ENCODE measurements at places on chromosomes 12 and 14.

DNA sequence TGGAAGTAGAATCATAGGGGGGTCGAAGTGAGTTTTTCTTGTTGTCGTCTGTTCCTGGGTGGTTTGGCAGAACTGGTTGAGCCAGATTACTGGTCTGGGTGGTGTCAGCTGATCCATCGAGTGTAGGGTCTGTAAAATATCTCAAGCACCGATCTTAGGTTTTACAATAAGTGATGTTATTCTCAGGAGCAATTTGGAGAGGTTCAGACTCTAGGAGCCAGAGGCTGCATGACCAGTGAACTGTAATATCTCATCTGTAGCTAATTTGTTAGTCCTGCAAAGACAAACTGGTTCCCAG lies 9.7 kb upstream of the SERPINA1 start:
- H3K4me3 ChIP-seq = no peak overlapping the region
- H3K27me3 ChIP-seq = peaks cover 42% of the 10 kb centered on the region
- DNase-seq = no peak
- H3K27ac ChIP-seq = no peak overlapping the region
- H3K36me3 ChIP-seq = no peaks in the 10 kb centered on the region

DNA sequence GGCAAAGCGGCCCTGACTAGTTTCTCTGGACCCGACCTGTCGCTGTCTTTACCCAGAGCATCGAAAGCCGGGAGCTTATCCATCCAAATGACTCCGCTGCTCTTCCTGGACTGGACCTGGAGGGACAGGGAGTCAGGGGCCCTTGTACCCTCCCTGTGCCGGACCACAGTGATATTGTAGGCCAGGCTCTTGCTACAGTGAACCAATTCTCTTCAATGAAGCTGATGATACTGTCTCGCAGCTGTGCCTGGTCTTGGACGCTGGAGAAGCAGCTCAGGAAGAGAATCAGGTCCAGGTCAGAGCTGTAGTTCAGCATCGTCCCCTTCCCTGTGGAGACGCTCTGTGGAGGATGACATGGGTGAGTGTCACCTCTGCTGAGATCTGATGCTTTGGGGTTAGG lies 14.7 kb upstream of the OASL start:
- DNase-seq = no peak
- no peaks in the 10 kb centered on the region for H3K36me3 ChIP-seq
- H3K27me3 ChIP-seq = peaks cover 17% of the 10 kb centered on the region
- no peak overlapping the region for H3K27ac ChIP-seq

DNA sequence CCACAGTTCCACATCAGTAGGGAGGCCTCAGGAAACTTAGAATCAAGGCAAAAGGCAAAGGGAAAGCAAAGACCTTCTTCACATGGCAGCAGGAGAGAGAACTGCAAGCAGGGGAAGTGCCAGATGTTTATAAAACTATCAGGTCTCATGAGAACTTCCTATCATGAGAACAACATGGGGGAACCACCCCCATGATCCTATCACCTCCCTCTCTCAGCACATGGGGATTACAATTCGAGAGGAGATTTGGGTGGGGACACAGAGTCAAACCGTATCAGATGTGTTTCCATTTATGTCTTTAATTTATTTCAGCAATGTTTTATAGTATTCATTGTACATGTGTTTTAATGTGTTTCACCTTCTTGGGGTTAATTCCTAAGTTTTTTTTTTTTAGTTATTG lies 25.8 kb downstream of the METAP2 start:
- H3K4me1 ChIP-seq = no peaks in the 10 kb centered on the region
- H3K27ac ChIP-seq = peak overlapping the region; percentile 15
- H3K27me3 ChIP-seq = no peaks in the 10 kb centered on the region
- no peak overlapping the region for H3K4me3 ChIP-seq
- peaks cover 89% of the 10 kb centered on the region for H3K36me3 ChIP-seq
- DNase-seq = no peak

DNA sequence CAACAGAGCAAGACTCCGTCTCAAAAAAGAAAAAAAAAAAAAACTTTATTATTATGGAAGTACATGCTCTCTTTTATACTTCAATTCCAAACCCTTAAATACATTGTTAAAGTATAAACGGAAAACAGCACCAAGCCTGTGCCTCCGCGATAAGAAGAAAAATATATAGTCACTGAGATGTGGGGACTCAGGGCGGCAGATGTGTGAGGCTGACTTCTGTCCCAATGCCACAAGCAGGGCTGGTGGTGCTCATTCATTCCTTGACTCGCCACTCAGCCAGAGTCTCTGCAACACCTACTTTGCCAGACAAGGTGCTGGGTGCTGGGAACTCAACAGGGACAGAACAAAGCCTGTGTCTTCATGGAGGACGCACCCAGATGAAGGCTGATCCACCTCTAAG lies 13.8 kb downstream of the LGMN start:
- no peak overlapping the region for H3K27ac ChIP-seq
- no peak overlapping the region for H3K4me3 ChIP-seq
- H3K27me3 ChIP-seq = no peaks in the 10 kb centered on the region
- peaks cover 37% of the 10 kb centered on the region for H3K36me3 ChIP-seq

GRCh38 chr12:79121486-79121885 lies 256.9 kb downstream of the SYT1 start:
- no peak overlapping the region for H3K4me3 ChIP-seq
- DNase-seq = no peak
- H3K27ac ChIP-seq = no peak overlapping the region

DNA sequence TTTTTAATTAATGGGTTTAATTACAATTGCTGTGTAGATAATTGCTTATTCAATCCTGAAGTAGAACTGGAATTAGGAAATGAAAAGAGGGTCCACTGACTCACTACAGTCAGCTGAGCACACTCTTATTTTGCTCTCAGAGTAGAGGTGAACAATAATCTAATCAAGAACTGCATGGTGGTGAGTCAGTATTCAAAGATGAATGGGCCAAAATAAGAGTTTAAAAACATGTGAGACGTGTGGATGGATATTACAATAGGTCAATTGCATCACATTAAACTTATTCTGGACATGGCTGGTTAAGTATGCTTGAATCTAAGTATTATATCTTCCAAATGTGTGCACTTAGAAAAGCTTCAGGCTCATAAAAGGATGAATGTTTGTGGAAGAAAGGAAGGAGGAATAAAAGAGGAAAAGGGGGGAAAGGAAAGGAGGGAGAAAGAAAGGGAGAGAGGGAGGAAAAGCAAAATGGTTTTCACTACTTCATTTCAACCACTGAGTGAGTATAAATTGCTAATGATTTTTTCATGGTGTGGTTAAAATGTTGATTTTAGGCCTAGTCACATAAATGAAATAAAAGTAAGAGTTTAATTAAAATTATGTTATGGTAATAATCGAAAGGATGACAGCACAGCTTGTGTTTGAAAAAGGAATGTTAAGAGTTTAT lies 27.0 kb upstream of the EEA1 start:
- no peaks in the 10 kb centered on the region for H3K4me1 ChIP-seq
- no peak for DNase-seq
- H3K27ac ChIP-seq = no peak overlapping the region
- H3K4me3 ChIP-seq = no peak overlapping the region
